ENCODE measurements at places on chromosomes 6 and 20.

- DNase-seq = no peak
Measured at GRCh38 chr6:2175825-2176224, 69.6 kb downstream of the GMDS start.

- DNase-seq = no peak
Measured at GRCh38 chr20:59247731-59248684, 52.4 kb upstream of the EDN3 start.

GRCh38 chr6:158686791-158687381, 37.0 kb downstream of the SYTL3 start:
- no peak for DNase-seq

DNA sequence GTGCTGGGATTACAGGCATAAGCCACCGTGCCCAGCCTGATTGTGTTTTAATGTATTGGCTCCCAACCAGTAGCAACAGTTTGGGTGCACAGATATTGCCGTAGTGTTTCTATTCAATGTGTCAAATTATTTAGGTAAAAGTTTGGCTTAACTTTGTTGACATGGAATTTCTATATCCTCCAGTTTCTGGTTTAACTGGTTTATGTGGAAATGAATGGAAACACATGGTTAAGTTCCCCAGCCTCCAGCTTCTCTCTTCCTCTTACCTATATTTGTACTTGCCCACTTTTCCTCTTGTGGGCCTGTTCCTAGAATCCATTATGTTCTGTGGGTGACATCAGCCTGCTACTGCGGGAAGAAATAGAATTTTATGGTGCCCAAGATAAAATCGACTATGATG, 53.9 kb upstream of the ESR1 start:
- DNase-seq = no peak

DNA sequence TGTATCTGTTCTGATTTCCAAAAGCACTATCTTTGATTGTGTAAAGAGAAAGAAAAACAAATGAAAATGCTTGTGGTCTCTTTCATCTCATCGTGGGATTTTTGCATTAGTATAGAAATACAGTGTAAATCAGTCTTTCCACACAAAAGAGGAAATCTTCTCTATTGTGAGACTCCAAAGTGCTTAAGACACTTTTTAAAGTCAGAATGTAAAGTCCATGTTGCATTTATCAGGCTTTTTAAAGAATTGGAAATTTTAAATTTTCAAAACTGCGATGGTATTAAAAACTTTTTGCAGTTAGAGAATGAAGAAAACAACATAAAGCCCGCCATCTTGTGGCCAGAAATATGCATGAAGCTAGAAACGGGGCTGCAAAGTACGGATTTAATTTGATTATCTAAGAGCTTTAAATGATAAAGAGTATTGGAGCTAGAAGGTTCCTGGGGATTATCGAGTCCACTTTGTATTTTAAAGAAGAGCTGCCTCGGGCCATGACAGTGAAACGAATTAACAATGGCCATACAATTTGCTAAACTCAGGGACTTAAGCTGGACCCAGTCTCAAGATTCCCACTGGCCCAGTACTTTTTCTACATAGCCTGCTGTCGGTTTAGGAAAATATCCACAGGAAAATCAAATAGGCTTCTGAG, 339.6 kb downstream of the ARHGAP18 start:
- DNase-seq = peak; percentile 6

- DNase-seq = no peak
Measured at GRCh38 chr6:4187480-4187879, 52.1 kb upstream of the ECI2 start.

DNA sequence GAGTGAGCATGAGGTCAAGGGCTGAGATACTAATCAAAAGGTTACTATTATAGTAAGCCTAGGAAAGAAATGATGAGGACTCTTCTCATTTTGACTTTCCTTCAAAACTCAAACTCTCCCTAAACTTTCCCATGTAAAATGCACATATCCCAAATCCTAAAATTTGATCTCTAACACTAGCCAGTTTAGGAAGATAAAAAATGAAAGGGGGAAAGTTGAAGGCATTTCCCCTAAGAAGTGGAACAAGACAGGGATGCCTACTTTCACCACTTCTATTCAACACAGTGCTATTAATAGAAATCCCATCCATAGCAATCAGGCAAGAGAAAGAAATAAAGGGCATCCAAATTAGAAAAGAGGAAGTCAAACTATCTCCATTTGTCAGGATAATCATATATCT, 2.9 kb upstream of the CALHM5 start:
- no peak for DNase-seq

- no peak for DNase-seq
Measured at GRCh38 chr6:4637691-4638433, 138.3 kb upstream of the CDYL start.

Data from stimulated activated CD4-positive, alpha-beta T cell treated with anti-CD3 and anti-CD28 coated beads, TNF-alpha, amount 100 ng/mL, for 1 hour (primary cell).